Retinal pigment epithelial cell (primary cell): ENCODE measurements at places on chromosomes 7 and 10.

GRCh38 chr7:24241206-24241605, 42.8 kb upstream of the NPY start:
- DNase-seq, result no peak

DNA sequence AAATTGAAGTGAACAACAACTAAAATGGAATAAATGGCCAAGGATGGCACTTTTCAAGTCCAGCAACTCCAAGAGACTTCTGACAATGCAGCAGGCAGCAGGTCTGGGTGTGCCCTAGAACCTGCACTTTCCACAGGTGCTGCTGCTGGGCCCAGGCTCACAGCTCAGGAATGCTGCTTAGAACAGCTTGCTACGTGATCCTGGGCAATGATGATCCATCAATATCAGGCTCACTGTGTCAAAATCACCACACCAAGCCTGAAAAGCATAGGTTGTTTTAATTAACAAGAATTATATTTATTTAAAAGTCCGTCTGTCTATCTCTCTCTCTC, 148.4 kb downstream of the TNS3 start:
- DNase-seq, result no peak

- no peak for DNase-seq
Observed at GRCh38 chr7:104625956-104626355, 297.6 kb downstream of the LHFPL3 start.

- no peak for DNase-seq
Observed at GRCh38 chr7:137160236-137160635, 183.3 kb downstream of the PTN start.

DNA sequence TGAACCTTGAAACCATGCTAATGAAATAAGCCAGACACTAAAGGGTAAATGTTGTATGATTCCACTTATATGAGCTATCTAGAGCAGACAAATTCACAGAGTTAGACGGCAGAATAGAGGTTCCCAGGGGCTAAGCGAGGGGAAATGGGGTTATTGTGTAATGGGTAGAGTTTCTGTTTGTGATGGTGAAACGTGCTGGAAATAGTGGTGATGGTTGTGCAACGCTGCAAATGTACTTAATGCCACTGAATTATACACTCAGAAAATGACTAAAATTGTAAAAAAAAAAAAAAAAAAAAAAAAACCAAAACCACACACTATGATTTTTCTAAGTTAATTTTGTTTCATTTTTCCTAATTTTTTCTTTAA, 30.0 kb downstream of the SFXN4 start:
- no peak for DNase-seq

GRCh38 chr7:31100445-31100844, 48.3 kb downstream of the ADCYAP1R1 start:
- no peak for DNase-seq

DNA sequence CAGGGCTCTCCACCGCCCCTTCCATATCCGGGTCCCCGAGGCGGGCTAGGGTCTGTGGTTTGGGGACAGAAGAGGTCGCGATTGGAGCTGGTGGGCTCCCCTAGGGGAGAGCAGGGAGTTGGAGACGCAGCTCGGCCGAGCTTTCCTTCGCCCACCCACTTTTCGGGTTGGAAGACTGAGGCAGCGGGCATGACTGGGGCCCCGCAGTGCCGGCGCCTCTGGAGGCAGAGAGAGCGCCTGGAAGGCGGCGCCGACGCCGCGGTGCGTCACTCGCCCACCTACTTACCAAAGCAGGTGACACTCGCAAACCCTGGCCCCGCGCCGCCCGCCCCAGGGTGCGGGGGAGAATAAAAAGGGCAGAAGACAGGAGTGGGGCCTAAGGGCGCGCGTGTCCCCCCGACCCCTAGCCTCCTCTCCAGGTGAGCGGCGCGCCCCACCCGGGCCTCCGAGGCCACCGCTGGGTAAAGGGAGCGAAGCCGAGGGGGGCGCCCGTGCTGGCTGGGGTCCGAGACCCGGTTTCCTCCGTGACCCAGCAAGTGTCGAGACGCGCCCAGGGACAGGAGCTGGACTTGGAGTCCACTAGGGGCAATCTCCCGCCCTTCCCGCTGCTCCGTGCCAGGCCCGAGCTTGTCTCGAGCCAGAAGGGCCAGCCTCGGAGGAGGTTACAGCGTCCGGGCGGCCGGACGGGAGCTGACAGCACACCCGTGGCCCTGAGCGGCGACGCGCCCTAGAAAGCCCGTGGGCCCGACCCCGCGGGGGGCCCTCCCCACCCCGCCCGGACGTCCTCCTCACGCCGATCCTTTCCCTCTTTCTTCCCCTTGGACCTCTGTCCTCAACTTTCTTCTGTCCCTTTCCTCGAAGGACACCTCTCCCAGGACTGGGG, 34.4 kb upstream of the GRID1 start:
- no peak for DNase-seq

- no peak for DNase-seq
Observed at GRCh38 chr10:121466424-121466823, 131.8 kb downstream of the FGFR2 start.

DNA sequence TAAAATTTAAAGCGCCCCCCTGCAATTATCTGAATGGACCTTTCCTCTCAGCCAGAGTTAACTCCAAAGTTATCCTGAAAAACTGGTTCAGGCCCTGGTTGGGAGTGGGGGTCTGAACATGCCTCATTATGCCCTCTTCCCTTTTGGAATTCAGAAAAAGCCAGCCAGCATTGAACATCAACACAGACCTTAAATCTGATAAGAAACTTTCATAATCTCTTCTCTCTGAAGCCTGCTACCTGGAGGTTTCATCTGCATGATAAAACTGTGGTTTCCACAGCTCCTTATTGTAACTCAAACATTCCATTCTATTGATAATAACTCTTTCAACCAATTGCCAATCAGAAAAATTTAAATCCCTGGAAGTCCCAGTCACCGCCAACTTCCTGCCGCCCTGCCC, 133.3 kb downstream of the ARL4A start:
- DNase-seq, result no peak

GRCh38 chr10:130869179-130869841, 442.2 kb downstream of the TCERG1L start:
- no peak for DNase-seq
